ENCODE measurements at places on chromosomes 1 and 21.

DNA sequence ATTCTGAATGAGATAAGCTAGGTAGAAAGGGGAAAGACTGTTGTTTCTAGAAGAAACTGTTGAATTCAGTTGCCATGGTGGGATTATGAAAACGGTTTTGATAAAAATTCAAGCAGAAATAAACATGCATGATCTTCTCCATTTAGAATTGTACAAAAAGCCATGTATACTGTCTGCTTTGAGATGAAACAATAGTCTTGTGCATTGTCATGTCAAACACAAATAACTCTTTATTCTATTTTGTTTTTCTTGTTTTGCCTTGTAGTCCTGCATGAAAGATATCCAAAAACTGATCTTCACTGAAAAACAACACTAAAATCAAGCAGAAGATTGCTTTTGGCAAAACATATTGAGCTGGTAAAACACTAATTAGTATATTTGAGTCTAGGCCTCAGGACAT, 659.9 kb downstream of the LTN1 start:
- no peak for DNase-seq

- DNase-seq: no peak
Observed at GRCh38 chr1:199404976-199405375, 622.5 kb upstream of the NR5A2 start.

- no peak for DNase-seq
Observed at GRCh38 chr1:212688341-212689047, 11.1 kb downstream of the BATF3 start.

GRCh38 chr1:93705892-93706500, 24.4 kb upstream of the BCAR3 start:
- DNase-seq: no peak

- no peak for DNase-seq
Observed at GRCh38 chr1:168374566-168374965, 93.9 kb downstream of the TBX19 start.

- DNase-seq: no peak
Observed at GRCh38 chr1:80917225-80917624, 883.5 kb upstream of the ADGRL2 start.

- peak; percentile 12 for DNase-seq
Observed at GRCh38 chr1:67261680-67262079, 46.0 kb upstream of the IL12RB2 start.

- no peak for DNase-seq
Observed at GRCh38 chr21:38637161-38637560, 138.9 kb upstream of the ERG start.

DNA sequence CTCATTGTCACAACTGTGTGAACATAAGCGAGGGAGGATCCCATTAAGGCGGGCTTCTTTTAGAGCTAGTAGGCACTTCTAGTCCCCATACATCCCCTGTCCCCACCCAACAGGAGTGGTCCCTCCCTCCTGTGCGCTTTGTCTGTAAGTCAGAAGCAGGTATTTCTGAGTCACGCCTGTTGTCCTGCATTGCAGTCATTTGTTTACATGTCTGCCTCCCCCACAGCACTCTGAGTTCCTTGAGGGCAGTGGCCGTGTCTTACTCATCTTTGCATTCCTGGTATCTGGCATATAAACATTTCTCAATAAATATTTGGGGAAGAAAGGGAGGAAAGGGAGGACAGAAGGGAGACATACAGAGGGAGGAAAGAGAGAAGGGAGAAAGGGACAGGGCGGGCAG, 40.3 kb downstream of the PLEKHA6 start:
- no peak for DNase-seq

GRCh38 chr1:19819701-19820100, 4.6 kb upstream of the RNF186 start:
- no peak for DNase-seq

GRCh38 chr1:81478219-81478618, 322.5 kb upstream of the ADGRL2 start:
- no peak for DNase-seq

DNA sequence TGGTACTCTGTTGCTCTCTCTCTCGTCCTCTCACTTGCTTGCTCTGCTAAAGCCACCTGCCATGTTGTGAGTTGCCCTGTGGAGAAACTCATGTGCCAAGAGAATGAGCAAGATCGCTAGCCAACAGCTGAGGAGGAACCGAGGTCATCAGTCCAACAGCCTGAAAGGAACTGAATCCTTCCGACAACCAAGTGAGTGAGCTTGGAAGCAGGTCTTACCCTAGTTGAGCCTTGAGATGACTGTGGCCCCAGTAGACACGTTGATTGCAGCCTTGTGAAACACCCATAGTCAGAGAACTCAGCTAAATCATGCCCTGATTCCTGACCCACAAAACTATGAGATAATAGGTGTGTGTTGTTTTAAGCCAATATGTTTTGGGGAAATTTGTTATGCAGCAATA, 48.1 kb upstream of the BACH1 start:
- DNase-seq: no peak

- DNase-seq: no peak
Observed at GRCh38 chr1:147758379-147759100, 1.9 kb downstream of the GJA5 start.

- no peak for DNase-seq
Observed at GRCh38 chr1:154348429-154349076, 23.2 kb downstream of the ATP8B2 start.

DNA sequence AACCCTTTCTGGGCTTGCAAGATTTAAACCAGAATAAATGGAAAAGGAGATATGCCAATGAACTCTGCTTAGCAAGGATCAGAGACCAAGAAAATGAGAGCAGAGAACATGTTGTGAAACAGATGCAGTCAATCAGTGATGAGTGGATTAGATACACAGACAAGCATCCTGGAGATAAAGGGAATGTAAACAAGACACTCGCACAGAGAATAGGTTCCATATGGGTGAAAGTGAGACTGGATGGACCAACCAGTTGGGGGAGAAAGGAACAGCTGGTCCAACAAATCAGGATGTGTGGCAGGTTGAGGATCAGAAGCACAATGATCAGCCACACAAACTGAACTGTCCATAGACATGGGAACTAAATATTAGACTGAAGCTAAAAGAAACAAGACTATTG, 338.2 kb downstream of the ASTN1 start:
- no peak for DNase-seq

DNA sequence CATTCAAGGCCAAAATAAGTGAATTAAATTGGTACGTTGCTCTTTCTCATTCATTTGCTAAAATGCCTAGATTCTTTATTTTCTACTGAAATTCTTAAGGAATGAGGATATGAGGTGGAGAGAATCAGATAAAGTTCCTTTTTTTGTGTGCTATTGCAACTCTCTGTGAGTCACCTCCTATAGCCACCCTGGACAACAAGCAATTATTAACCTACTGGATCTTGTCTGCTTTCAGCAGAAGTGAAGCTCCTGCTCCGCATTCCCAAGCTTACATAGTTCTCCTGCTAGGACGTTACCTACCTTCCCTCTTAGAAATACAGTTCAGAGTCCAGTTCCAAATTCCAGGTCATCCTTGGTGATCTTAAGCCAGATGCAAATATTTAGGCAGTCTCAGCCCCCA, 4.8 kb upstream of the KCNJ6 start:
- no peak for DNase-seq

GRCh38 chr1:171742577-171742922, 685 bp upstream of the VAMP4 start:
- no peak for DNase-seq

DNA sequence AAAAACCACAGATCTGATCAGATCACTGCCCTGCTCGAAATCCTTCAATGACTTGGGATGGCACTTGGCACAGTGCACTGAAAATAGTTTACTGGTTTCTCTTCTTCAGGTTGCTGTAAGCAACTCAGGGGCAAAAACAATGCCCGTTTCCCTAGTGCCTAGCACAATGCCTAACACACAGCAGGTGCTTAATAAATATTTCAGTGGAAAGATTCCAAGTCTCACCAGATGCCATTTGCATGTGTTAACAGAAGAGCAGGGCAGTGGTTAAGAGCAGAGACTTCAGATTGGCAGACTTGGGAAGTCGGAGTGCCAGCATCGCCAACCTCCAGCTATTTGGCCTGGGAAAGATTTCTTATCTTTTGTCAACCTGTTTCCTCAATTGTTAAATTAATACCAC, 10.9 kb upstream of the METTL25B start:
- no peak for DNase-seq

- no peak for DNase-seq
Observed at GRCh38 chr1:66758241-66758755, 6.0 kb downstream of the DYNLT5 start.

DNA sequence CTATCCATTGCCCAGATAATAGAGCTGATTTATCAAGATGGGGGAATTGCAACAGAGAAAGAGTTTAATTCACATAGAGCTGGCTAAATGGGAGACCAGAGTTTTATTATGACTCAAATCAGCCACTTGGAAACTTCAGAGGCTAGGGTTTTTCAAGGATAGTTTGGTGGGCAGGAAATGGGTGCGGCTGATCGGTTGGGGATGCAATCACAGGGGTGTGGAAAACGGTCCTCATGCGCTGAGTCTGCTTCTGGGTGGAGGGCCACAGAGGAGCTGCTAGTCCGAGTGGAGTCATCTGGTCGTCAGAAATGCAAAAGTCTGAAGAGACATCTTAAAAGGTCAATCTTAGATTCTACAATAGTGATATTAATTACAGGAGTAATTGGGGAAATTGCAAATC, 32.0 kb upstream of the FAM89A start:
- no peak for DNase-seq

DNA sequence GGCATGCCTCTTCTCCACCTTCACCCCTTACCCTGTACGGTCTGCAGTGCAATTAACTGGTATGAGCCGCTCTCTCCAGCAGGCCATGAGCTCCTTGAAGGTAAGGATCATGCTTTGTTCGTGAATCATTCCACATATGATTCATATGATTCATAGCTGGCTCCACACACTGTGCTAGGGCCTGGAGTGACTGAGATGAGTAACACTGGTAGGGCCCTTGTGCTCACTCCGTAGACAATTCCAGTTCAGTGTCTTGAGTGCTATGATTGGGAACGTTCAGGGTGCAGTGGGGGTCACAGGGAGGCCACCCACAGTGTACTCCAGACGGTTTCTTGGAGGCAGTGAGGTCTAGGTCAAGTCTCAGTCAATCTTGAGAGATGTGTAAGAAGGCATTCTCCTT, 239.8 kb downstream of the LMX1A start:
- no peak for DNase-seq

DNA sequence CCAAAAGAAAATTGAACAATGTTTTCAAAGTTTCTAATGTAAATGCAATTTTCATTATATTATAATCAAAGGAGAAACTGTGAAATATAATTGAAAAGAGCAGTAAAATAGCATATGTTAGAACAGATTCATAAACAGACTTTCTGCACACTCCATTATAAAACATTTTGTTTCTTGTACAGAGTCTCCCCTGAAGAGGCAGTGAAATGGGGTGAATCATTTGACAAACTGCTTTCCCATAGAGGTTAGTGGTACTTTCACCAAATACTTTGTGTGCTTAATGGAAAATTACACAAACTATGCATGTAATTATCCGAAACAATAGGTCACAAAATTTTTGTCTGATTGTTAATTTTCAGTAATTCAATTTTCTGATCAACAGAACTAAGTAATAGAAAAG, 1.9 kb downstream of the RGS18 start:
- DNase-seq: no peak

DNA sequence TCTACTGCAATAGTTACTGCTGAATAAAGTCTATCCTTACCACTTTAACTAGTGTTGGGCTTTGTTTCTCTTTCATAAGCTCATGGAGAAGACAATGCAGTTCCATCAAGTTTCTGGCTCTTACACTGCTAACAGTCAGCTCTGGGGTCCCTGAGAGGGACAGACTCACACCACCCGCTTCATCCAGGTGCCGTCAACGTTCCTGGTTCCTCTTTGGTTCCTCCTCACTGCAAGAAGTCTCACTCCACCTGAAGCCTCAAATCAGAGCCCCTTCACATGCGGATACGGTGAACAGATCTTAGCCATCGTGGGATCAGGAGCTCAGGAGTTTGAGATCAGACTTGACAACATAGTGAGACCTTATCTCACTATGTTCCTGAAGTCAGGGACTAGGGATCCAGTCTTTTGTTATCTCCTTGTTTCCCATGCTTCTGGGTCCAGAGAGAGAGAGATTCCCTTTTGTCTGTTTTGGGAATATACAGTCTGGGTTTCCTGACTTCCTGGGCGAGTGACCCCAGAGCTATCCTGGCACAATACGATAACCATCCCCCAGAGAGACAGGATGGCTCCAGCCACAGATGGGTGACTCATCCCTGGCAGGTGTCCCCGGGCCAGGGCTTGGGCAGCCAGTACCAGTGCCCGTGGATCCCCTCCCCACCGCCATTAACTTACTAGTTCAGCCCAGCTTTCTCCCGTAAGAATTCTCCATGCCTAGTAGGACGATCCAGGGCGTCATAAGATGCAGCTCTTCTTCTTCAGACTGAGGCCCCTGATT, 14.3 kb upstream of the PCP4 start:
- no peak for DNase-seq

DNA sequence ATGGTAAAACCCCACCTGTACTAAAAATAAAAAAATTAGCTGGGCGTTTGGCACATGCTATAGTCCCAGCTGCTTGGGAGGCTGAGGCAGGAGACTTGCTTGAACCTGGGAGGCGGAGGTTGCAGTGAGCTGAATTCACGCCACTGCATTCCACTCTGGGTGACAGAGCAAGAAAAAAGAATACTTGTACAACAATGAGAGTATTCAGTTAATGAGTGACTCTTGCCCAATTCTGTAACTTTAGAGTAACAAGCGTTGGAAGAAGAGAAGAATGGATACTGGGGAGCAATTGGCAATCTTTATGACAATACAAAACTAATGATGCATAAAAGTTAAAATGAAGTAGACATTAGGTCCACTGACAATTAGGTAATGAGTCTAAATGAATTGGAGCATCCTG, 10.5 kb downstream of the ANXA9 start:
- no peak for DNase-seq

- no peak for DNase-seq
Observed at GRCh38 chr1:165898837-165899236, 71.4 kb downstream of the UCK2 start.

- DNase-seq: no peak
Observed at GRCh38 chr1:8314346-8315280, 3.3 kb upstream of the SLC45A1 start.

GRCh38 chr1:36372617-36373016, 13.1 kb downstream of the STK40 start:
- no peak for DNase-seq

DNA sequence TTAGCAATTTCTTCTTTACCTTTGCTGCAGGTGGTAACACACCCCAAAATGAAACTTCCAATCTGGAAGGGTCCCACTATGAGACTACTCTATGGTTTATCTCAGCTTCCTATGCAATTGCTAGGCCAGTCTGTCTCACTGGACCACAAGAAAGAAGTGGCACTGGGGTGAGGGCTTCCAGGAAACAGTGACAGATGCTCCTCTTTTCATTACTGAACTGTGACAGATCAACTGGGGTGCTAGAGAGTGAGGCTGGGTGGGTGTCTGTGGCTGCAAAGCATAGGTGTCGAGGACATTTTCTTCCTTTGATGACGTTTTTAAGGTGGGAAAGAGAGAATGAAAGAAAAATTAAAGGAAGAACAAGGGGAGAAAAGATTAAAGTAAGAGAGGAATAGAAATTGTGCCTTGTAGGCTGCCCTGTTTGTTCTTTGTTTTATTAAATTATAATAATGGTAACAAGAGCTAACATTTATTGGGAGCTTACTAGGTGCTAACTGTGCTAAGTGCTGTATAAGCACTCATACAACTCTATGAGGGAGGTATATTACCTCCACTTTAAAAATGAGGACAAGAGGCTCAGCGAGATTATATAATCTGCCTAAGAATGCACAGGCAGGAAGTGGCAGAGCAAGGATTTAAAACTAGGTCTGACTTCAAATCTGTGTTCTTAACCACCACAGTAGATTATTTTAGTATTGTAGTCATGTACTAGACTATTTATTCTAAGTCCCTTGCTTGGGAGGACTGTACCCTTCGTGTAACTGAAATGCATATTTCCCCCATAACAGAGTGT, 27.8 kb upstream of the DMRTA2 start:
- DNase-seq: no peak
